Neural progenitor cell (in vitro differentiated cells): ENCODE measurements at places on chromosomes 5 and 9.
A peak's percentile ranks its signal among the peaks of the same experiment; 100 is the strongest.

- DNase-seq: no peak
These were observed 582.5 kb upstream of the CDH18 start for GRCh38 chr5:20570486-20570885.

DNA sequence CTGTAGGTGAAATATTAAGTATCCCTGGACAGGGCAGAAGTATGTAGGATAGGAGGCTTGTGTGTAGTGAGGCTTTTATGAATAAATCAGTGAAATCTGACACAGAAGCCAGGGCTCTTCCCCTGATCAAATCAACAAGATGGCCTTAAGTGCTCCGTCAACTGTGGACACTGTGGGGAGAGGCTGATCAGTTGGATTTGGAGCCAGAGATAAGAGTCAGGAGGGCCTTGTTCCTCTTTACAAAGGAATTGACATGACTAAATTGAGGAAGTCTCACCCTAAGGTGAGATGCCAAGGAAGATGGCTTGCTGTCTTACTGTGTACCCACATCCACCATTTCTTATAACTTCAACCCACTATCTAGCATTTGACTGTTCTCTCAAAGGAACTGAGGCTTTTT, 91.6 kb upstream of the PRRC1 start:
- no peak for DNase-seq

GRCh38 chr9:116149844-116150243, 3.7 kb upstream of the PAPPA start:
- peak; percentile 64 for DNase-seq

- DNase-seq: peak; percentile 86
These were observed 298.4 kb upstream of the PRDM9 start for GRCh38 chr5:23208959-23209431.

GRCh38 chr5:10839916-10840599, 79.0 kb upstream of the DAP start:
- no peak for DNase-seq

DNA sequence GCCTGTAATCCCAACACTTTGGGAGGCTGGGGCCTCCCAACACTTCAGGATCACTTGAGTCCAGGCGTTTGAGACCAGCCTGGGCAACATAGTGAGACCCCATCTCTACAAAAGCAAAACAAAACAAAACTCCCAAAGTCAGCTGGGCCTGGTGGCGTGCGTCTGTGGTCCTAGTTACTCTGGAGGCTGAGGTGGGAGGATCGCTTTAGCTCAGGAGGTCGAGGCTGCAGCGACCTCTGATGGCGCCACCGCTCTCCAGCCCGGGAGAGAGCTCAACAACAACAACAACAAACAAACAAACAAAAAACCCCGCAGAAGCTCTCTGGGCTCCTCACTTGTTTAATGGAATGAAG, 528 bp downstream of the ACOT12 start:
- DNase-seq: no peak

DNA sequence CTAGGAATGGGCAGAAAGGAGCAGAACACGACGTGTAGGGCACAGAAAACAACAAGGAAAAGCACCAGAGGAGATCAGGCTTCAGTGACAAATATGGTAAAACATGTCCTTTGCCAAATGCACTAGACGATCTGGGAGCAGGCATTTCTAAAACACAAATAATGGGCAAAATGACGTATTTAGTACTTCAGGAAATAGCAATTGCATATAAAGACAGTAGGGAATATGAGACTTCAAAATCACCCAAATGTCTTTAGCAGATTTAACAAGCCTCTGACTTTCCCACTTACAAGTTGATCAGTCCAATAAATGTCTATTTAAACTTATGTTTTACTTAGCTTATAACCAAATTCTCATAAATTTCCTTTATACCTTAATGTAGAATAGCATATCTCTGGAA, 969.6 kb upstream of the C9orf72 start:
- DNase-seq: no peak

DNA sequence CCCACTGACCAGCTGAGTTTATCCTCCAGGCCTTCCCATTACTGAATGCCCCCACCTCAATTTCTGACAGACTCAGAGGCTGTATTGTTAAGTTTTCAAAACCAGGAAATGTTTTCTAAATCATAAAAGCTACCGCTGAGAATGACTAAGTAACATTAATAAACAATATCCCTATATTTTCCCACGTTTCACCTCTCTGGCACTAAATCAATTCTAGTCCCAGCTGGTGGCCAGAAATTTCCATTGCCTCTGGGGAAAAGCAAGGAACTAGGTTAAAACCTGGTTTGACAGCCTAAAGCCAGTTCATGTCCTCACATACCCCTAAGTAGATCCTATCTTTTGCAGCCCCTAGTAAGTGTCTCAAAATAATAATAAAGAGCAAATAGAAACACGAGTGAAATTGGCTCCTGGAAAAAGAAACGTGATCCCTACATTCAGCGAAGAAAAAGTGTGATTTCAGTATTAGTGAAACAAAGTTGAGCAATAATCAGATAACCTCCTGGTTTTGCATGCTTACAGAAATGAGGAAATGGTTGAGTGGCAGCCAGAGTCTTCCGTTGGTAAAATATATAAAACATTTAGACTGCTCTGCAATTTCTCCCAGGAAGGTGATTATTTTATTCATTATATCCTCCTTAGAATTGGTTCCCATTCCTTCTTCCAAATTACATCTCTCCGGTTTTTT, 110.9 kb downstream of the ESM1 start:
- DNase-seq: no peak

GRCh38 chr5:162052676-162053075, 14.9 kb upstream of the GABRG2 start:
- DNase-seq: no peak

GRCh38 chr9:115373710-115374045, 255.7 kb upstream of the TNC start:
- no peak for DNase-seq

GRCh38 chr9:73583576-73583975, 431.9 kb downstream of the ANXA1 start:
- DNase-seq: no peak

- DNase-seq: no peak
These were observed 111.7 kb downstream of the GADD45G start for GRCh38 chr9:89716559-89716958.

- no peak for DNase-seq
These were observed 499.5 kb upstream of the BRINP1 start for GRCh38 chr9:119868694-119869093.

DNA sequence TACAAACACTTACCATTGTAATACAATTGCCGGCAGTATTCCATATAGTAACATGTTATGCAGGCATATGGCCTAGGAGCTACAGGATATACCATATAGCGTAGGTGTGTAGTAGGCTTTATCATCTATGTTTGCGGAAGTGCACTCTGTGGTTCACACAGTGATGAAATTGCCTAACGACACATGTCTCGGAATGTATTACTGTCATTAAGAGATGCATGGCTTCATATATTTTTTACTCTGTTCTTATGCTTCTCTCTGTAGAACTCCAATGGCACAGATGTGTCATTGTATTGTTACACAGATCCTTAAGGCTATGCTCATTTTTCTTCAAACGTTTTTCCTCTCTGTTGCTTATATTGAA, 19.2 kb upstream of the ANKRD18A start:
- no peak for DNase-seq

- no peak for DNase-seq
These were observed 1828.2 kb downstream of the MAT2B start for GRCh38 chr5:165333623-165334022.

GRCh38 chr9:121855476-121855875, 204.0 kb downstream of the DAB2IP start:
- no peak for DNase-seq

GRCh38 chr5:57171816-57172465, 1.9 kb upstream of the GPBP1 start:
- DNase-seq: no peak

DNA sequence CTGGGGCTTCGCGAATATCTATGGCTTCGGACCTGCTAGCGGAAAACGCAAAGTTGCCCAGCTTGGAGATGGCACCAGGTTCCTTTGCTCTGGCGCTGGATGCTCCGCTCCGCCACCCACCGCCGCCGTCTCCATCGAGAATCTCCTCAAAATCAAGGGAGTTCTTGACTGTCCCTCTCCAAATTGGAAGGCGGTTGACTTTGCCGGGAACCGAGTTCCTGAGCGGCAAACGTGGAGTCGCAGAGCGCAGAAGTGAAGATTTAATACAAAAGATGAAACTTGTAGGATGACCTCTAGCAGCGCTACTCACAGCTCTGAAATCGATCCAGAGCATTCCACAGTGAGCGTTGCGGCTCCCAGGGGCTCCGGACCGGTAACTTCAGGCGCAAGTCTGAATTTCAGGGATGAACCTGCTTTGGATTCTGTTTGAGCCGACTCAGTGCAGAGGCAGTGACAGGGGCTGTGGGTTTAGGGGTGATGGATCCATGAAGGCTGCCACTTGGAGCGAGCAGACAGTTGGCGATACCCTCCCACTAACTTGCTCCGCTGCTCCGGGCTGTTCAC, 1641.5 kb upstream of the C9orf72 start:
- peak; percentile 47 for DNase-seq

GRCh38 chr5:32193591-32193990, 19.5 kb upstream of the GOLPH3 start:
- no peak for DNase-seq

DNA sequence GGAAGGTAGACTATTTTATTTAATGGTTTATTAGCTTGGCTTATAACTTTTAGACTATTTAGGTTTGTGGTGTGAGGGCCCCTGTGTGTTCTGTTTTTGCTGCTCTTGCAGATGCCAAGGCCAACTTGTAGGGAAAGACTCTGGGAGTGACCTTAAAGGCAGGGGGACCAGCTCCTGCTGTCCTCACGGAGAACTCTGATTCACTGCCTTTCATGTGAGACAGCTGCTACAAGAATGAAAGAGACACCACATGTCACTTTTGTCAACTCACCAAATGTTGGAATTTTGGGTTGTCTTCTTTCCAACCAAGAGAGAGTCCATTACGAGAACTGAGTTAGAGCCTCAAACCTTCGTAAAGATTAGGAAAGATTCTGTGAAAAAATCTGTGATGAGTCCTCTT, 258.3 kb upstream of the ADAMTSL1 start:
- DNase-seq: no peak
